Peyer's patch (tissue), 4 donors: ENCODE measurements at places on chromosomes 5 and 9. TPM values are rescaled to one million over a fixed set of nuclear protein-coding genes. Genes with fewer than 3 reads are reported as not detected.

- H3K36me3 ChIP-seq = no peaks in the 10 kb centered on the region
- DNase-seq = no peak
- H3K4me1 ChIP-seq = no peaks in the 10 kb centered on the region
- H3K27me3 ChIP-seq = no peaks in the 10 kb centered on the region
- no peak overlapping the region for H3K4me3 ChIP-seq
Measured at GRCh38 chr5:59529239-59529638, 364.3 kb downstream of the PDE4D start.

DNA sequence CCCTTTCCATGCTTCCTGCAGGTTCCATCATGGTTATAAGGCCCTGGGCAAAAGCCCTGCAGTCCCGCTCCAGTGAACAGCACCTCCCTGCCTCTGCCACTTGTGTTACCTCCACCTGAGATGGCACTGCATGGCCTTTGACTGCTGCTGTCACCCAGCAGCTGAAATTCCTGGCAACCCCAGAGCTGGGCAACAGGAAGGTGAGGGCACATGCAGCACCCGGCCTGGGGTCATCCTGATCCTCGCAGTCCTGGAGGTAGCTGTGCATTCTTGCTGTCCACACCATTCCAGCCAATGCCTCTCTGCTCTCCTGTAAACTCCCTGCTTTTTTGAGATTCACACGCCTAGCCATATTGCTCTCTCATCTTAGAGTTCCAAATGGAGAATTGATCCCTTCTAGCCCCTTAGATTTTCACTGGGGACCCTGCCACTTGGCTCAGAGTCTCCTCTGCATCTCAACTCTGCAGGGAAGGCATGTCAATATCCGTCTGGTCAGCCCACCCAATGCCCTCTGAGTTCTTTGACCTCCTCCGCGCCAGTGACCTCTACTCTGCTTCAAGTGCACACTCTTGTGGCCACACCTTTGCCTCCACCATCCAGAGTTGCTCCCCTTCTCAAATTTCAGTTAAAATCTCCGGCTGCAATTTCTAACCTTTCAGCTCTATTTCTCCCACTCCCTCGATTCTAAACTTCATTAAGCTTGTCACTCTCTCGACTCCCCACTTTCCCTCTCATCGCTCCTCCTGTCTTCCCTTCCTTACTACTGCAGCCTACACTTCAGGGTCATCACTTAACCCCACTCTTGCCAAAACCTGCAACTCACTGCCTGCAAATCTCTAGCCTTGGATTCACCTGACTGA lies 93.4 kb downstream of the ANKH start:
- H3K4me1 ChIP-seq = no peaks in the 10 kb centered on the region
- H3K4me3 ChIP-seq = no peak overlapping the region
- no peak overlapping the region for H3K27ac ChIP-seq
- H3K27me3 ChIP-seq = no peaks in the 10 kb centered on the region

Gene WDR36
- 15.0 TPM for total RNA-seq

Gene TAF1L
- total RNA-seq = not detected

GRCh38 chr9:137032858-137033257 lies 970 bp upstream of the FUT7 start:
- H3K36me3 ChIP-seq = no peaks in the 10 kb centered on the region
- peaks cover 47% of the 10 kb centered on the region for H3K4me1 ChIP-seq
- DNase-seq = peak; percentile 62
- no peaks in the 10 kb centered on the region for H3K27me3 ChIP-seq
- H3K27ac ChIP-seq = peak overlapping the region; percentile 78

GRCh38 chr5:120564013-120564412 lies 99.9 kb downstream of the PRR16 start:
- no peak overlapping the region for H3K27ac ChIP-seq
- no peak for DNase-seq
- no peaks in the 10 kb centered on the region for H3K4me1 ChIP-seq
- H3K4me3 ChIP-seq = no peak overlapping the region

Gene DELE1
- total RNA-seq = 144 TPM

Gene GCNT4
- total RNA-seq = 18.5 TPM

DNA sequence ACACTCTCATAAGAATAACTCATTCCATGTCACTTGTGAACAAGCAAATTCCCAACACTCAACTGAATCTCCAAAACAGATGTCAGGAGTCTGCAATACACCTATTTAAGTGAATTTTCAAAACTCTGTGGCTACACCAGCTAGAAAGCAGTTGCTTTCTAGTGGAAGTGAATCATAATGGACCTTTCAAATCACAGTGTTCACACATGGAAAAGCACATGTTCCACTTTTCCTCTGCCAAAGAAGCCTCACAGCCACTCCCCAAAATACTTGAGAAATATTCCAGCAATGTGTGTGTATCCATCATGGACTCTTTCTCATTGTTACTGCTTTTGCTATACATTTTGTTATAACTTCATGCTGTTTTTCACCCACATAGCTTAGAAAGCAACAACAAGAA lies 17.4 kb downstream of the MARCHF3 start:
- no peak overlapping the region for H3K4me3 ChIP-seq
- no peaks in the 10 kb centered on the region for H3K27me3 ChIP-seq
- no peak overlapping the region for H3K27ac ChIP-seq
- H3K36me3 ChIP-seq = no peaks in the 10 kb centered on the region
- H3K4me1 ChIP-seq = no peaks in the 10 kb centered on the region

DNA sequence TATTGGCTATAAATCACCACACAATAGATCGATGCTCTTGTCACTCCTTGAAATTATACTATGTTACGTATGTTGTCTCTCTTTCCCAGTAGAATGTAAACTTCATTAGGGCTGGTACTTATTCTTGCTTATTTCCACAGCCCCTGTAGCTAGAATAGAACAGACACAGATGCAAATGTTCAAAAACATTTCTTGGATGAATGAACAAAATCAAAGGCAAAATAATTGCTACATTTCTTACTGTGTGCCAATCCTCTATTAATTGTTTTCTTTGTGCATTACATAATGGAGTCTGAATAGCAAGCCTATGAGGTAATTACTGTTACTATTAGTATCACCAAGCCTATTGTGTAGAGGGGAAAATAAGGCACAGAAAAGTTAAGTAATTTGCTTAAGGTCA lies 725 bp upstream of the OR13C2 start:
- H3K27ac ChIP-seq = no peak overlapping the region
- H3K4me3 ChIP-seq = no peak overlapping the region

Gene OR13C5
- not detected for total RNA-seq

GRCh38 chr9:118230329-118230728 lies 526.1 kb downstream of the TLR4 start:
- DNase-seq = no peak
- no peaks in the 10 kb centered on the region for H3K27me3 ChIP-seq
- no peaks in the 10 kb centered on the region for H3K4me1 ChIP-seq
- no peak overlapping the region for H3K4me3 ChIP-seq
- H3K27ac ChIP-seq = no peak overlapping the region

DNA sequence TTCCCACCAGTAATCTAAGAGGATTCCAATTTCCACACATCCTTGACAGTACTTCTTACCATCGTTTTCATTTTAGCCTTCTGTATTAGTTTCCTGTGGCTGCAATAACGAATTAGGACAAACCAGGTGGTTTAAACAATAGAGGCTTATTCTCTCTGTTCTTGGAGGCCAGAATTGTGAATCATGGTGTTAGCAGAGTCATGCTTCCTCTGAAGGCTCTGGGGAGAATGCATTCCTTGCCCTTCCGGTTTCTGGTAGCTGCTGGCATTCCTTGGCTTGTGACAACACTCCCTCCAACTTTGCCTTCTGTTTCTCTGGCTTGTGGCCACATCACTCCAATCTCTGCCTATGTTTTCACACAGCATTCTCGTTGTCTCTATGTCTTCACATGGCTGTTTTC lies 23.5 kb downstream of the RIGI start:
- no peaks in the 10 kb centered on the region for H3K27me3 ChIP-seq
- no peaks in the 10 kb centered on the region for H3K36me3 ChIP-seq
- no peak for DNase-seq

DNA sequence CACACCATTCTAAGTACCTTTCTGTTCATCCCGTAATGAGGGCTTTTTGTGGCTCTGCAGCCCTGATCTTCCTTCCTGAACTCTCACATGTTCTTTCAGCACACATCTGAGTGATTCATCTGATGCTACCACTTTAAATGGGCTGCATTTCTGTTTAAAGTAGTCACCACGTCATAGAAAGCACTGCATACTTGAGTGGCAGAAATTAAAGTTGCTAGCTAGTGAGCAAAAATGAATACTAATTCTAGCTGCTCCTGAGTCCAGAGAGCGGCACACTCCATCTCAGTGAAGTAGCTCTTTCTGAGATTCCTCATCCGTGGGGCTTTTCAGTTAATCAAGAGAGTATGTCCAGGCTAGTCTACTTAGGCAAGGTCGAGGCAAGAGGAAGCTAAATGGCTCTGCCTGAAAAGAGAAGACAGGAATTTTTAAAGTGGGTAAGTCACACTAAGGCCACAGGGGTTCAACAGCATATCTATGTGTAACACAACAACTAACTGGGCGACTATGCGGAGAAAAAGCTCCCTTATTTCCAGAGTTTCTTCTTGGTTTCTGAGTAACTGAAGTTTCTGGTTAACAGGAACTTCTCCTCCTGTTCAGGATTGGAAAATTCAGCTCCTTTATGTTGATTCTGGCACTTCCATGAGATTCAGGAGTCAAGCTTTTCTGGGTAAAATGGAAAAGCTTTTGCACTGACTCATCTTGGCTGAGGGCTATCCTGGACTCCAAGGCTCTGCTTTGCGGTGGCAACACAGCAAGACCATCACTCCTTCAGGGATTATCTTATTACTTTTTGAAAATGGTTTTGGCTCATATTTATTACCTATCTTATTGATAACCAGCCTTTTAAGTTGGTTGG lies 109.5 kb downstream of the TAF11L14 start:
- no peaks in the 10 kb centered on the region for H3K4me1 ChIP-seq
- H3K27ac ChIP-seq = no peak overlapping the region
- H3K36me3 ChIP-seq = no peaks in the 10 kb centered on the region
- H3K4me3 ChIP-seq = no peak overlapping the region
- H3K27me3 ChIP-seq = no peaks in the 10 kb centered on the region

Gene CAMK2A
- total RNA-seq = not detected

- H3K27ac ChIP-seq = no peak overlapping the region
- H3K4me1 ChIP-seq = peaks cover 26% of the 10 kb centered on the region
- H3K4me3 ChIP-seq = no peak overlapping the region
- peak; percentile 42 for DNase-seq
- no peaks in the 10 kb centered on the region for H3K27me3 ChIP-seq
Measured at GRCh38 chr5:677131-678101, 15.7 kb downstream of the TPPP start.
